ENCODE measurements at places on chromosomes 3 and 15.

- no peak for DNase-seq
Observed at GRCh38 chr15:99480016-99480810, 85.6 kb upstream of the MEF2A start.

GRCh38 chr15:57323299-57323805 lies 53.0 kb upstream of the CGNL1 start:
- no peak for DNase-seq

- no peak for DNase-seq
Observed at GRCh38 chr3:70874196-70874595, 561.8 kb upstream of the MDFIC2 start.

GRCh38 chr15:64844576-64845145 lies 2.9 kb downstream of the PLEKHO2 start:
- DNase-seq = no peak

- DNase-seq = no peak
Observed at GRCh38 chr3:164640591-164640990, 437.7 kb downstream of the SI start.

DNA sequence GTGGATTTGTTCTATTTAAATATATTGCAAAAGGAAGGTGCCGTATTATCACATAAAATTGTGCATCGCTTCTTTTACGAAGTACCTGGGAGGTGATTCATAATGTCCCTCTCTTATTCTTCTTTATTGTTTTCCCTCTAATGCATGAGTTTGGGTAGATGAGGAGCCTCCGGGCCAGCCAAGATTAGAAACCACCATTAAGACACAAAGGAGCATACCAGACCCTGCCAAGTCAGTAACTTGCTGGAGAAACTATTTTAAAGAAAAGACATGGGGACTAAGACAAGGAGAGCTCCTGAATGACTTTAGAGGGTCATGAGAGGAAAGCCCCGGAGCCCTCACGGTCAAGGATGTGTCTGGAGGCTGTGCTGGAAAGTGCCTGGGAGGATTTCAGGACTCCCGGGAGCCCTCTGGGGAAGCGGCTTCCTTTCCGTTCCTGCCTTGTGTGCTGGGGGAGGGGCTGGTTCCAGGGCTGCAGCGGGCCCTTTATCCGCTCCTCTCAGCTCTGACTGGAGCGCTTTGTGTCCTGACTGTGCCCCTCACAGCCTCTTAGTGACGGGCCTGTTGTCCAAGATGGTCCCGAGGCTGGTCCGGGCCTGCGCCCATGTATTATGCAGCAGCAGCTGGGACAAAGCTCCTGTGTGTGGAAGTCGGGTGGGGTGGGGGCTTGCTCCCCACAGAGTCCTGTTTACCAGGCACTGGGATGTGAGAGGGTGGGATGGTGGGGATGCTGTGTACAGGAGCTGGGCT lies 35.7 kb downstream of the CORO2B start:
- DNase-seq = no peak

DNA sequence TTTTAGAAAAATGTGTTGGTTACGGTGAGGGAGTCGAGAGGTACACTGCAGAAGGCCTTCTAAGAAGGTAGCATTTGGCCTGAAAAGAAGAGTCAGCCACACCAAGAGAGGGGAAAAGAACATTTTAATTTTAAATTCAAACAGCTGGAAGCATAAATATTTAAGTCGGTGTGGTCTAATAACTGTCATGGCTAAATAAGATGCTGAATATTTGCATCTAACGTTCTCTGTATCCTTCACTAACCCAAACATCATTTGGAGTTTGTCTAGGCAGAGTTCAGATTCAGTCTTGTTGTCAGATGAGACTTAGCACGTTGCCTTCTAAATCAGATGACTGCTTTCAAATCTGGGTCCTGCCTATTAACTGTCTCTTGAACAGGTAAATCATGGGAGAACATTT lies 583.3 kb downstream of the DIPK2A start:
- DNase-seq = no peak

GRCh38 chr3:51982352-51982837 lies 940 bp upstream of the ACY1 start:
- DNase-seq = no peak

DNA sequence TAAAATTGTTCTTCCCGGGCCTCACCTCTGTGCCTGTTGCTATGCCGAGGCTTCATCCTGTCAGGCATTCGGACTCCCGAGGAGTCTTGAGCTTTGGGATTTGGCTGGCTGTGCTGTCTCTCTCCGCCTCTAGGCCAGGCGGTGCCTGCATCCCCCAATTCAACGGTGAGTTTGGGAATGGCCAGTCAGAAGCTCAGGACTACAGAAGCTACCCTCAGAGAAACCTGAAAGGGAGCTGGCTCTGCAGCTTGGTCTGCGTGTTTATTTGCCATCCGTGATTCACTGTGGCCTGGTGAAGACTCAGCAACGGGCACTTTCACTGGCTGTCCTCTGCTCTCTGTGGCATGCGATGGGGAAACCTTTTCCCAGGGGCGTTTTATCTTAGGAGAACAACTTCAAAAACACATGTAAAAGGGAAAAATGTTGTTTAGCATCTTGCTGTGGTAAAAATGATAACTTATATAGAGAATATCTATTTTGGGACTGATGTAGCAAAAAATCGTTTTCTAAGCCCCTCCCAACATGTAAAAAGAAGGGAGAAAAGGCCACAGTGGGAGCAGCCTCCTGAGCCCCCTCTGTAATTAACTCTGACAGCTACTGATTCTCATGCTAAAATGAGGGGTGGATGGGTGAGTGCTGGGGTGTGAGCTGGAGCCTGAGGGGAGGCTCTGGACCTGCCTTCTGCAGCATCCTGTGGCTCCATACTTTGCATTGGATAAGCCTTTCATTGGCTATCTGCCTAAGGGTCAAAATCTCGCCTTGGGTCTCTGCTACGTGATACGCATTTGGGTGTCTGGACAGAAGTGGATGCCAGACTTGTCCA lies 103.4 kb upstream of the KLHL25 start:
- DNase-seq = no peak

- no peak for DNase-seq
Observed at GRCh38 chr3:47427866-47428265, 47.0 kb downstream of the PTPN23 start.
